ENCODE measurements at places on chromosomes 7 and 10. TPM values are rescaled to one million over a fixed set of nuclear protein-coding genes. Genes with fewer than 3 reads are reported as not detected.

MACC1 gene
- 0.26 TPM for total RNA-seq

NKX6-2 gene
- total RNA-seq, result not detected

AGFG2 gene
- 3.1 TPM for total RNA-seq

EGR2 gene
- total RNA-seq, result 2.1 TPM

- no peaks in the 10 kb centered on the region for H3K27me3 ChIP-seq
- no peaks in the 10 kb centered on the region for H3K36me3 ChIP-seq
- DNase-seq, result peak; percentile 84
- H3K4me3 ChIP-seq, result no peak overlapping the region
- H3K4me1 ChIP-seq, result peaks cover 7% of the 10 kb centered on the region
- H3K27ac ChIP-seq, result peak overlapping the region; percentile 51
Measured at GRCh38 chr10:50431791-50432190, 180.5 kb upstream of the ASAH2 start.
